Brain microvascular endothelial cell (primary cell): ENCODE measurements at places on chromosomes 3 and 15.

GRCh38 chr3:29757054-29757777 is 476.3 kb downstream of the RBMS3 start:
- no peak for DNase-seq

DNA sequence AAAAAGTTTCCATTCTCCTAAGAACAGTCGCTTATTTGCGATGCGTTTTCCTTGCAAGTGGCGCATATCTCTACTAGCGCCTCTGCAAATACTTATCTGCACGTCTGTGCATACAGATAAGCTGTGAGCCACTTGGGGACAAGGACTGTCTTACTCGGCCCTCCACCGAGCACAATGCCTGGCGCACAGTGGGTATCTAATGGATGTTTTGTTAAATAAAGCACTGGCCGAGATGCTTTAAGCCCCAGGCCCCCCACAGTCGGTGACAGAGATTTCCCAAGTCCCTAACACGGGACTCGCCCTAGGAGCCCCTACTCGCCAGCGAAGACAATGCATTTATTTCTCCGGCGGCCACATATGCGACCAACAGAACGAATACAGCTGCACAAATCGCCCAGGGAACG is 503 bp downstream of the HLTF start:
- DNase-seq, result peak; percentile 28

DNA sequence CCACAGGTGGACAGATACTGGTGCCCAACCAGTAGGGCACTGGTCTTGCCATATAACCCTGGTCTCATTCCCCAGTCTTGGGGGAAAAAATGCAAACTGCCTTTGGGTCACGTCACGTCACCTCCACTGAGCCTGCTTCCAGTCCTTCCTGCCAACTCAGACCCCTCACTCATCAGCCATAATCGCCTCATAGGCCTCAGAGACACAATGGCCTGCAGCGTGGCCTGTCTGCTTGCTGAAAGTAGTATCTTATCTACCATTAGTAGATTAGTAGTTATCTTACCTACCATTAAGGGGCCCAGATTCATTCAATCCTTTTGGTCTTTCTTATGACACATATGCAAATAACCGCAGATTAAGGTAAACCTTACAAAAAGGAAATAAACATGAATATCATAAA is 93.8 kb downstream of the FAM174B start:
- DNase-seq, result no peak

DNA sequence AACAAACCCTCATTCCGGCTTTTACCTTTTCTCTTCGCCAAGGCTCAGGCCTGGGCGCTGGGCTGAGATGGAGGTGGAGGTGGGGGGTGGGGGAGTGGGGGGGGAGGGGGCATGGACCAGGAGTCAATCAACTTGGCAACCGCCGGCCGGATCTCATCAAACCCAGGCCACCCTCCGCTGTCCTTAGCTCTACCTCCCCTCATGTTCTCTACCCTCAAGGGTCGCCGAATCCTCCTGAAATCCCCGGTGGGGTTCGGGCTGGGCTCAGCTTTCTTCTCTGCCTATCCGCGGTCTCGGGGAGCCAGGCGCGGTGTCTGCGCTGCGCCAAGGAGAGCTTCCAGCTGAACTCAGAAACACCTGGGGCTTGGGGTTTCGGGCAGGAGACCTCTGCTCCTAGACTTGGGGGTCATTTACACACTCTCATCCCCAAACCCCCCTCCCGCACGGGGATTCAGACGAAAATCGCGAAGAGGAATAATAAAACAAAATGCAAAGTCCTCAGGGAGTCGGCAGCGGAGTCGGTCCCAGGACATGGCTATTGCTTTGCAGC is 2.5 kb downstream of the ONECUT1 start:
- no peak for DNase-seq

DNA sequence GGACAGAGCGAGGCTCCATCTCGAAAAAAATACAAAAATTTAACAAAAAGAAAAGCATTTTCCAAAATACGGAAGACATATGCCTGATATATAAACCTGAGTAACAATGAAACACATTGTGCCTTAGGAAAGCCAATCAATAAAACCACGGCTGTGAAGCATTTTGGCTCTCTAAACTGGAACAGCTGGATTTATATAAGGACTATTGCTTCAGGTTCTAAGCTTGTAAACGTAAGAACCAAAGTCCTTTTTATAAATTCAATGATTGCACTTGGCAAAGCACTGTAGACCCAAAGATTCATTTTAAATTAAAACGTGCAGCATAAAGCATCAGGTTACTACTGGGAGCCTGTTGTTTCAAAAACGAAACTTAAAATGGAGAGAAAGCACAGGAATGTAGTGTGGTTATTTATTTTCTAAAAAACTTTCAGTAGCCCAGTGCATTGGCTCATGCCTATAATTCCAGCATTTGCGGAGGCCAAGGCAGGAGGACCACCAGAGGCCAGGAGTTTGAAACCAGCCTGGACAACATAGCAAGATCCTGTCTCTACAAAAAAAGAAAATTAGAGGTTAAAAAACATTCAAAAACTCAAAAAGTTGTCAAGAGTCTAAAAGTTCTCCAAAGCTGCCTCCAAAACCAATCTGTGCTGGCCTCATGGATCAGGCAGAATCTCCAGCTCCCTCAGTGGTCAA is 61.5 kb downstream of the USF3 start:
- no peak for DNase-seq

GRCh38 chr15:85318048-85318731 is 62.2 kb upstream of the AKAP13 start:
- DNase-seq, result peak; percentile 91

GRCh38 chr3:81916890-81917289 is 155.4 kb upstream of the GBE1 start:
- no peak for DNase-seq

GRCh38 chr3:22798461-22798860 is 404.7 kb upstream of the UBE2E2 start:
- no peak for DNase-seq

DNA sequence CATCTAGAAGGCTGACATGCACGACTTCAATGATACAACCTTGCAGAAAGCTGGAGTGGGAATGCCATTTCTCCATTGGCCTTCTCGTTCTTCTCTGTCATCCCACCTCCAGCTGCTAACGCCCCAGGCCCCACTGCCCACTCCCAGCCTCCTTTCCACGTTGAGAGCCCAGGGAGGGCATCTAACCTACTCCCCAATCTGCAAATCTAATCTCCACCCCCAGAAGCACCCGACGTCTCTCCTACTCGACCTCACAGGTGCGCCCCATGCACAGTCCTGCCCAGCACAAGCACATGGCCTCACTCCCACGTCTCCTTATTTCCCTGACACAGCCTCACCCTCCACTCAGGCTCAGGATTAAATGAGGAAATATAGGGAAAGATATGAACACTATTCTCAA is 33.4 kb downstream of the IL12A start:
- DNase-seq, result no peak

- DNase-seq, result peak; percentile 76
These were observed 356.4 kb downstream of the LPP start for GRCh38 chr3:188510366-188510765.

DNA sequence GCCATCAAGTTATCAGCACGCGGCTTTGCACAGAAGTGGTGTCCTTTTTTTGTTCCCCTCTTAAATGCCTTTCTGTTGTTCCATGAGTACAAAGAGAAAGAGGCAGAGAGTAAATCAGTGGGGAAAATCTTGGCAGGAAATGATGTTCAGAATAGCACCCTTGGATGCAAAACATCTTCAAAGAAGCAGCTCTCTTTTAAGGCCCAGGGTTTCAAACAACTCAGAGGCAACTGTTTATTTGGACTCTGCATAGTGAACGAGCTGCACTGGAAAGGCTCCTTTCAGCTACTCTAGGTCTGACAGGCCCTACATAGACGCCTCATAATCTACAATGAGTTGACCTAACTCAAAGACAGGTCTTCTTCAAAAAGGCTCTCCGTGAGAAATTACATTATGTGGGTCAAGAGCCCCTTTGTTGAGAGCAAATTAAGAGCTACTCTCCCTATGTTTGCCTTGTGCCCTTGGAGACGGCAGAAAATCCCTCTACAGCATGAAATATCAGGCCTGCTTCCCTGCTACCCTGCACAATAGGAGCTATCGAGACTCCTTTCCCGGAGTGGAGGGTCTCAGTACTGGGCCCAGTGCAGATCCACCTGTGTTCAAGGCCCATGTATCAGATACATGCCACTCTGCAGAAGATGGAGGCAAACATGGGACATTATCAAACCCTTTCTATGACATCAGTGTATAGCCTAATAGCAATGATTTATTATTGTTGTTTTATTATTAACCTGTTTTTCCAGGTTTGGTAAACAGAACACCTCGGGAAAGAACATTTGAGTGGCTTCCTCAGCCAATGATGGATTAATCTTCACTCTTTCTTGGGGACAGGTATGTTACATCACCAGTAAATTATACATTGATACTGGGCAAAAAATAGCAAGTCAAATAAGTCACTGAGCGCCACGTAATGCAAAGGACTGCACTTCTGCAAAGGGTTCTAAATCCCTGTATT is 53.1 kb downstream of the HEG1 start:
- DNase-seq, result no peak

- DNase-seq, result no peak
These were observed 37.8 kb downstream of the KY start for GRCh38 chr3:134613006-134613520.

GRCh38 chr15:93523481-93523880 is 434.5 kb upstream of the RGMA start:
- DNase-seq, result no peak

- DNase-seq, result no peak
These were observed 1.5 kb upstream of the PPM1M start for GRCh38 chr3:52243791-52244628.

- no peak for DNase-seq
These were observed 117.9 kb downstream of the TLE3 start for GRCh38 chr15:69979783-69980182.

- DNase-seq, result no peak
These were observed 12.5 kb downstream of the XYLB start for GRCh38 chr3:38359038-38359437.

- DNase-seq, result no peak
These were observed 19.3 kb downstream of the PDE8A start for GRCh38 chr15:85000937-85001336.

GRCh38 chr3:43866529-43867353 is 176.0 kb downstream of the ABHD5 start:
- DNase-seq, result peak; percentile 88

DNA sequence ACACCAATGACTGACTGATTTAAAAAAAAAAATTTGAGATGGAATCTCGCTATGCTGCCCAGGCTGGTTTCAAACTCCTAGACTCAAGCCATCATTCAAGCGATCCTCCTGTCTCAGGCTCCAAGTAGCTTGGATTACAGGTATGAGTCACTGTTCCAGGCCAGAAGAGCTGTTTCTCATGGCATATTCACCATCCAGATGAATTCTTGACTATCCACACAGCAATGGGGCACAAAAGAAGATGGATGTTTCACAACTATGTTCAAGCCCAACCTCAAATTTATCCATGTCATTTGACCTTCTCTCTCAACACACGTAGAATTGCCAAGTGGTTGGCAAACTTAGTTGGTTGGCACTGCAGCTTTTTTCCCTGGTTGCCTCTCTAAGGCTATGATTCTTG is 40.6 kb downstream of the PRICKLE2 start:
- DNase-seq, result peak; percentile 32

GRCh38 chr15:85692321-85692720 is 102.4 kb downstream of the KLHL25 start:
- DNase-seq, result no peak

- no peak for DNase-seq
These were observed 37.5 kb upstream of the RFX7 start for GRCh38 chr15:56281145-56281544.

- DNase-seq, result no peak
These were observed 618.0 kb downstream of the CADM2 start for GRCh38 chr3:85576697-85577200.

GRCh38 chr15:40483919-40484318 is 13.1 kb downstream of the CHST14 start:
- no peak for DNase-seq

DNA sequence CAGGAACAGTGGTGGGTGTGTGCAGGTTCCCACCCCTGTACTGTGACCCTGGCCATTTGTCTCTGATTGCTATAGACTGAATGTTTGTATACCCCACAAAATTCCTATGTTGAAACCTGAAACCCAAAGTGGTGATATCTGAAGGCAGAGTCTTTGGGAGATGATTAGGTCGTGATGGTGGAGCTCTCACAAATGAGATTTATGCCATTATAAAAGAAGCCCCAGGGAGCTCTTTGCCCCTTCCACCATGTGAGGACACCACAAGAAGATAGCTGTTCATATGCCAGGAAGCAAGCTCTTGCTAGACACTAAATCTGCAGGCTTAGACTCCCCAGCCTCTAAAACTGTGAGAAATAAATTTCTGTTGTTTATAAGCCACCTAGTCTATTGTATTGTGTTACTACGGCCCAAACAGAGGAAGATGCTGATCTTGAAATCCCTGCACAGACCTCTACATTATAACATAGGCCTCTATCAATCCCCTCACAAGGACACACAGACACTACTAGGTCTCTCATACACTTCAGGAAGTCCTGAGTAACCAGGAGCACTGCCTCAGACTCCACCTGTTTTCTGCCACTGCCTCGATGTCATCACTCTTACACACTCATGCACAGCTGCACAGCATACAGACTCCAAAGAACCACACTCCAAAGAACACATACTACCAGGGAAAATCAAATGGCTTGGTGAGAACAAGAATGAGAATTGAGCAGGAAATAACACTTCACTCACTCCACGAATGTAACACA is 14.7 kb downstream of the IGSF11 start:
- no peak for DNase-seq

- DNase-seq, result no peak
These were observed 114.0 kb upstream of the POU1F1 start for GRCh38 chr3:87390353-87390752.

DNA sequence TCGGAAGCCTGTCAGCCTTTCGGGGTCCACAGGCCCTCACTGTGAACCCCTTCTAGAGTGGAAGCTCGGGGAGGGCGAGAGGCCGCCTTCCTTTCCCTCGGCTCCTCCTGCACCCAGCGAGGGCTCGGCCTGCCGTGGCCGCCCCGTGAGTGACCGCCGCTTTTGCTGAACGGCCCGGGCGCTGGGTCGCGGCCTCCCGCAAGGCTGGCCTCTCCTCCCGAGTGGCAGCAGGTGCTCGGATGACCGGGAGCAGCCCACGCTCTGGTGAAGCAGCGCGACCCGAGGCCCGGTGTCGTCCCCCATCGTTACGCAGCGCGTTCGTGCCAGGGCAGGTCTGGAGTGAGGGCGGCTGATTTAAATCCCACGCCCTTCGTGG is 53.8 kb downstream of the LRRK1 start:
- no peak for DNase-seq

GRCh38 chr3:112096176-112096575 is 10.0 kb downstream of the C3orf52 start:
- no peak for DNase-seq

- no peak for DNase-seq
These were observed 39.2 kb upstream of the GADL1 start for GRCh38 chr3:30933478-30934207.

DNA sequence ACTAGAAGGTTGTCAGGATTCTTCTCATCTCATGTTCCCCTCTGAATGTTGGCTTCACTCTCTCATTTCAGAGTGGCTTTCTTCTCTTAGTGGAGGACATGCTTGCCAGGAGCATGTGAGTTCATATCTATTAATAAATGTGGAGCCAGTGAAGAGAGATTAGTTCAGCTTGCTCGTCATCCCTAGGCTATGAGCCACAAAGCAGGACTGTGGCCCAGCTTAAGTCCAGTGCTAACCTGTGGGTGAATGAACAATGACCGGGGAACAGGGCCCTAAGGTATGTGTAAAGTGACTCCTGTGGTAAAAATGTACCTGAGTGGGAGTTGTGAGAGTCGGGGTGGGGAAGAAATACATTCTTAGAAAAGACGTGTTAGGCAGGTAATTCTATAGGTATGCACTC is 96.9 kb upstream of the TBL1XR1 start:
- peak; percentile 53 for DNase-seq

GRCh38 chr3:93924491-93924890 is 49.2 kb downstream of the PROS1 start:
- no peak for DNase-seq
